Right renal cortex interstitium (tissue), 3 donors: ENCODE measurements at places on chromosomes 1 and 21. TPM values are rescaled to one million over a fixed set of nuclear protein-coding genes. Genes with fewer than 3 reads are reported as not detected.

The CORT gene
- polyA plus RNA-seq: 0.91 TPM

DNA sequence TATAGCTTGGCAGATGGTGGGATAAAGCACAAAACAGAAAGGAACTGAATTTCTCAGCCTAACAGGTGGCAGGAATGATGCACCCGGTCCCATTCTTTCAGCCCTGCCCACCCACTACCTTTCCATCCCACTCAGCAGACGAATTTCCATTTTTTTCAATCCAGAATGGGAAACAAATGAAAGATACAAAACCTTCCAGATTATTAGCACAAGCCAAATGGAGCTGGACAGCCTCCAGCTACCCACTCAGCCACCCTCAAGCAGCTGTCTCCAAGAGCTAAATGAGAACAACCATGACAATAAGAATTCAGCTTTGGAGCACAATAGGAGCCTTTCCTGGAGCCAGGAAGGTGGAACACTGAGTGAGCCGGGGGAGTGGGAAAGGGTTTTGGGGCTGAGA, 96.3 kb upstream of the ST6GALNAC5 start:
- no peak for DNase-seq

DNA sequence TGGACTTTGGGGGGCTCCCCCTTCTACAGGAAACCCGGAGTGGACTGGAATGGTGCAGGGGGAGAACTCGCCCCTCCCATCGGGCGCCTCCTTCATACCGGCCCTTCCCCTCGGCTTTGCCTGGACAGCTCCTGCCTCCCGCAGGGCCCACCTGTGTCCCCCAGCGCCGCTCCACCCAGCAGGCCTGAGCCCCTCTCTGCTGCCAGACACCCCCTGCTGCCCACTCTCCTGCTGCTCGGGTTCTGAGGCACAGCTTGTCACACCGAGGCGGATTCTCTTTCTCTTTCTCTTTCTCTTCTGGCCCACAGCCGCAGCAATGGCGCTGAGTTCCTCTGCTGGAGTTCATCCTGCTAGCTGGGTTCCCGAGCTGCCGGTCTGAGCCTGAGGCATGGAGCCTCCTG, at the start of gene TNFRSF14:
TSS of gene TNFRSF14 (plus strand) at position 95 of the 401 bp plus-strand sequence. CDS start at position 389, 294 bp downstream.
- DNase-seq: no peak

DNA sequence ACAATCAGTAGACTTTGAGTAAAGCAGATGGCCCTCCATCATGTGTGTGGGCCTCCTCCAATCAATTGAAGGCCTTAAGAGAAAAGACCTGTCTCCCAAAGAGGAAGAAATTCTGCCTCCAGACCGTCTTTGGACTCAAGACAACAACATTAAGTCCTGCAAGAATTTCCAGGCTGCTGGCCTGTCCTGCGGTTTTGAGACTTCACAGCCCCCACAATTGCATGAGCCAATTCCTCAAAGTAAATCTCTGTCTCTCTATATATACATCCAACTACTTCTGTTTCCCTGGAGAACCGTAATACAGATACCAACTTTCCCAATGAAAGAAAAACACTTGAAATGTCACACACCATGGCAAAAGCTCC, 16.4 kb downstream of the REG4 start:
- no peak for DNase-seq

DNA sequence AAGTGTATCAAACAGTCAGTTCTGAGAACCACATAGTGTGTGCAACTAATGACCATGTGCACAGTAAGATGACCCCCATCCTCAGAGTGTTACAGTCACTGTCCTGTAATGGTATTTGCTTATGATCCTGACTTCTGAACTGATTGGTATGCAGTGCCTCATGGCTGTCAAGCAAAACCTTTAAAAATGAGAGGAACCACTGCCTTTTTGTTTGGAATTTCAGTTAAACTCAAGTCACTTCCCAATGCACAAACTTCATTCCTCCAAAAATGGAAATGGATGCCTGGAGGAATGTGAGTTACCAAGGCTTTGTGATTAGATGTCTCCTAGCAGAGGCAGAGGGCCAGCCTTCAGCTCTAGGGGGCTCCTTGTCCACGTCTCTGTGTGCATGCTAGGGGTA, 10.5 kb downstream of the C1orf198 start:
- DNase-seq: no peak
